ENCODE measurements at places on chromosomes 2 and 18.

GRCh38 chr2:144475569-144476275 is 44.2 kb downstream of the ZEB2 start:
- DNase-seq: no peak

- no peak for DNase-seq
Measured at GRCh38 chr2:62489162-62489561, 16.8 kb downstream of the TMEM17 start.

DNA sequence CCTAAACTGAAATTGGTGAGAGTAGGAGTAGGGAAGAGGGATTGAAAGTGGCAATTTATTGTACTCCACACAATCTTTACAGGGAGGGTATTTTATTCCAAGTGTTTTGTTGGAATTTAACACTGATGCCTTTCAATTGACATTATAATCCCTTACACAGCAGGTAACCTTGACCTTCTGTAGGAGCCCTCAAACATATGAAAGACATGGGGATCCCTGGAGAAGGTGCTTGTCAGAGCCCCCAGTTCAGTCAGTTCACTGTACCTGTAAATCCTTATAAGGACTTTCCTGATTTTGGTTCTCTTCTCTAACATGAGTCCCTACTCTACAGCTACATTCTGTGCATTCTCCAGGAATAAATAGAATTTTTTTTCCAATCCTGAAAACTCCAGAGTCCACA is 384.9 kb upstream of the NRP2 start:
- no peak for DNase-seq

GRCh38 chr2:25112113-25112512 is 56.3 kb downstream of the POMC start:
- DNase-seq: no peak

- DNase-seq: no peak
Measured at GRCh38 chr2:223896833-223897311, 48.3 kb downstream of the WDFY1 start.

DNA sequence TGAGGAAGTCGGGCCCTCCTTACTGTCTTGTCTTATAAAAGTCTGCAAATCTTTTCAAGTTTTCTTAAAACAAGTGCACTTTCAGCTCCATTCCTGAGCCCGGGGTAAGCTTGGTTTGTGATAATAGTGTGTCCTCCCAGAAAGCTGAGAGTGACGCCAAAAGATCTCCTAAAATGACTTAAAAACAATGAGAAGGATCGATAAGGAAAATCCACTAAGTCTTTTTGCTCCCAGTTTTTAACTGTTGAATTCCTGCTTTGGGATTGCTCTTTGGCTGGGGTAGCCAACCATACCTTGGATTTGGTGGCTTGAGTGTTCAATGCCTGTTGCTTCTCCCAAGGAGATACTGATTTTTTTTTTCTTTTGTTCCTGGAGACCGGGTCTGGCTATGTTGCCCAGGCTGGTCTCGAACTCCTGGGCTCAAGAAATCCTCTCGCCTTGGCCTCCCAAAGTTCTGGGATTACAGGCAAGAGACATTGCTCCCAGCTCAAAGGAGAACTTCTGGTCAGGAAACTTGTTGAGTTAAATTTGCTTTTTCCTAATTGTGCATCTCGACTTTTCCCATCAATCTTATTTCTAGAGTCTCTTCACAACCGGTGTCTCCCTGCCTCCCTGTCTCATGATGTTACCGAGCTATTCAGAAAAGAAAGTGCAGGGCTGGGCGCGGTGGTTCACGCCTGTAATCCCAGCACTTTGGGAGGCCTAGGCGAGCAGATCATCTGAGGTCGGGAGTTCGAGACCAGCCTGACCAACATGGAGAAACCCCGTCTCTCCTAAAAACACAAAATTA is 3.0 kb downstream of the TGIF1 start:
- no peak for DNase-seq

GRCh38 chr2:78780864-78781583 is 244.5 kb upstream of the REG3G start:
- no peak for DNase-seq

DNA sequence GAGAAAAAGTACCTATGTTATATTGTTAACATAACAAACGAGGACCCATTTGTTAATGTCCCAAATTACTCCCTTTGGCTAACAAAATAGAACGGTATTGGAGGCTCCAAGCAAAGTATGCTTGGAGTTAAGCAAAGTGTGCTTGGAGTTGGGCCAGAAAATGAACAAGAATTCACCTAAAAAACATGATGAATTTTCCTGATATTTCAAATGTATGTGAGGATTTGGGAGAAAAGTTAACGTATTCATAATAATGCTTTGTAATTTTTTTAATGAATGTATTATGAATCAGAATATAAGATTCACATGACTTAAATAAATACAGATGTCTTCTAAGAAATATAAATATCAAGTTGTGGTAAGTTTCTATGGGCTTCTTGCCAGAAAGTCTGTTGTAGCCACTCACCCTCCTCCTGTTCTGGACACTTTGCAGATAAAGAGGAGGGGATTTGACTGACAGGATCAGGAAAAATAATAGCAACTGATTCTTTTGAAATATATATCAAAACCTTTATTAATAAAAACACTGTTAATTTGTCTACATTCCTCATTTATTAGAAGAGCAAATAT is 423.7 kb upstream of the MMADHC start:
- no peak for DNase-seq

DNA sequence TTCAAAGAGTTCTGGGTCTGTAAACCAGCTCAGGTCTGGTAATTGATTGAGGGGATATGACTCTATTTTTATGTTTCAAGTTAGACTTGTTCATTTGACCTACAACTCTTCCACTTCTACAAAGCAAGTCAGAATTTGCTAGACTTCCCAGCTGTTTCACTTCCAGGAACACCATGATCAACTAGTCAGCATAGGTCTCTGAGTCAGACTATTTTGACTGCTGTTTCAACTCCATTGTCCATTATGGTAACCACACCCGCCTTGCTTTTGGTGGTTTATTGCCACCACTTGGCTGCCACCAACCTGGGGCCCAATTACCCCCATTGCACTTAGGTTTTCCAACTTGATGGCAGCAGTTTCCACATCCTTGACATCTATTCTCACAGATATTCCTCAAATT is 116.6 kb downstream of the LAMA3 start:
- DNase-seq: no peak

DNA sequence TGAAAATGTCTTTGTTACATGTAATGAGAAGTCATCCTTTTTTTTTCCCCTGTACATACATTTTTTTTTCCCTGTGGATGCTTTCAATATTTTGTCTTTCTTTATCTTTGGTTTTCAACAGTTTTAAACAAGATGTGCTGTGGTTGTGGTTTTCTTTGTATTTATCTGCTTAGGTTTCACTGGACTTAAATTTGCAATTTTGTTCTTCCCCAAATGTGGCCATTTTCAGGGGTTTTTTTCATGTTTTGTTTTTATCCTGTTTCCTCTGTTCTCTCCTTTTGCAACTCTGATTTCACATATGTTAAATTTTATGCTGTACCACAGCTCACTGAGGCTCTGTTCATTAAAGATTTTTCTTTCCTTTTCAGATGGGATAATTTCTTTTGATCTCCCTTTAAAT is 41.7 kb downstream of the GALNT1 start:
- no peak for DNase-seq

- DNase-seq: no peak
Measured at GRCh38 chr18:39515299-39515698, 1949.7 kb upstream of the CELF4 start.

- no peak for DNase-seq
Measured at GRCh38 chr2:42922790-42923579, 130.6 kb upstream of the HAAO start.

DNA sequence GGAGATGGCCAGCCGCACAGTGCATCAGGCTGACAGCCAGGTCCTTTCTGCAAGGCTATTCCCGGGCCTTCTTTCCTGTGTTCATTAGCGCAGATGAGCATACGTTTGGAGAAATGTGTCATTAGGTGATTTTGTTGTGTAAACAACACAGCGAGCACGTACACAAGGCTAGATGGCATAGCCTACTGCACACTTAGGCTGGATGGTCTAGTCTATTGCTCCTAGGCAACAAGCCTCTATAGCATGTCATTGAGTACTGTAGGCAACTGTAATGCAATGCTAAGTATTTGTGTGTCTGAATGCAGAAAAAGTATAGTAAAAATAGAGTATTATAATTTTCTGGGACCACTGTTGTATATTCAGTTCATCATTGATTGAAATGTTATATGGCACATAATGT is 50.9 kb upstream of the PHLPP1 start:
- DNase-seq: no peak

Data from caudate nucleus (tissue), 63 donors.